ENCODE measurements at places on chromosomes 13 and 19.

GRCh38 chr19:15589760-15590451 lies 25.1 kb upstream of the CYP4F8 start:
- no peak for DNase-seq

DNA sequence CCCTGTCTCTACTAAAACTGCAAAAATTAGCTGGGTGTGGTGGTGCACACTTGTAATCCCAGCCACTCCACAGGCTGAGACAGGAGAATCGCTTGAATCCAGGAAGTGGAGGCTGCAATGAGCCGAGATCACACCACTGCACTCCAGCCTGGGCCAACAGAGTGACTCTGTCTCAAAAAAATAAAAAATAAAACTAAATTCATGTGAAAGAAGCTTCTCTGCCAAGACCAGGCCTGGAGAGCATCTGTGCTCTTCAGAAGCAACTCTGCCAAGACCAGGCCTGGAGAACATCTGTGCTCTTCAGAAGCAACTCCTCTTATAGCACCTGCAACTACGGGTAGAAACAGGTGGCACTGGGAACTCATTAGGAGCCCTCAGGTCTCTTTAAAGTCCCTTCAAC lies 37.7 kb downstream of the CRYL1 start:
- no peak for DNase-seq

DNA sequence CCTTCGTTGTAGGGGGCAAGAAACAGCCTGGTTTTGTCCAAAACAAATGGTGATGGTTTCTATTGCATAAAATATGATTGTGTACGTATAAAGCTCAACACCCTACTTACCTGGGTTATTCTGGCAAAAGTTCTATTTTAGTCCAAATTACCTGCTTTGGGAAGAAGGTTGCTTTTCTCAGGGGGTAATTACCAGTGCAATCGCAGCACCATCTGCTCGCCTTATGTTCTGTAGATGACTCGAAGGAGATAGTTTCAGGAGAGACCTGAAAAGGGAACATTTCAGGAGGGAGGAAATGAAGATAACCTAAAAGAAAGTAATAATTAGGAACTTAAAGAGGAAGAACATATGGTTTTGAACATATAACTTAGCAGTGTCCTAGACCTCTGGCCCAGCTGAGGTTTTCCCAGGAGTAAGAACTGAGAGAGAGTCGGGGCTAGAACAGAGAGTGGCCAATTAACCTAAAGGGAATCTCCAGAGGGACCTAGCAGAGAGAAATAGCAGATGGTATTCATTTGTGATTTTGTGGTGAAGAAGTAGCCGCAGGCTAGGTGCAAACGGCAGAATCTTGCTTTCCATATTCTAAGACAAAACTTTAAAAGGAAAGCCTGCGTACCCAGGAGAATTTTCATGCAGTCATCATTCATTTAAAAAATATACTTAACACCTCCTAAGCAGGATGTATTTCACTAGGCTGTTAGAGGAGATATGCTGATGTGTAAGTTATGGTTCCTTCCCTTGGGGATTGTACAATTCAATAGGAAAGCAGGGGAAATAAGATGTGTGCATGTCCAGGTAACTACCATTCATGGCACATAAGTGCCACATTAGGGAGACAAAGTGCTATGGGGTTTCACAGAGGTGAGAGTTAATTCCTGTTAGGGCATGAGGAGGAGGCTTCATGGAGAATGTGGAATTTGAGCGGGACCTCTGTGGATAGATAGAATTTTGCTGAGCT lies 113.0 kb upstream of the SLC10A2 start:
- no peak for DNase-seq

GRCh38 chr13:47480951-47481350 lies 520.1 kb downstream of the SUCLA2 start:
- no peak for DNase-seq

GRCh38 chr19:5578097-5578846 lies 10.5 kb upstream of the TINCR start:
- peak; percentile 69 for DNase-seq

DNA sequence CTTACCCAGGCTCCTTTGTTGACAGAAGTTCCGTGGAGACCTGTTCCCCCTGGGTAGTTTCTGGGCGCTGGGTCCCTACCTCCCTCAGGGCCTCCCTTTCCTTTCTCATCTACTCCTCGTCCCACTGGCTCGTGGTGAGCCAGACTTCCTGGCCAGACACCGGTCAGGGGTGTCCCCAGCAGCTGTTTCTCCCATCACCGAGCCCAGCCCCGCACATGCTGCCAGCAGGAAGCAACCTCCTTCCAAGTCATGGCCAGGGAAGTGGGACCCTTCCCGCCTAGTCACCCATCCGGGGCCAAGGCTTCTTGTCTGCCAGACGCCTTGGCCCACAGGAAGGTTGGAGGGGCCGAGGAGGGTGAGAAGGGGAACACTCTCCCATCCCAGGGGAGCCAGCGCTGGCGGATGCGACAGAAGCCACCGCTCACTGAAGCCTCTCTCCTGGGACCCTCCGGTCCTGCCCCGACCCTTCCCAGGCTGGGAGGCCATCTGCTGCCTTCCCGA lies 5.7 kb downstream of the PAK4 start:
- no peak for DNase-seq

DNA sequence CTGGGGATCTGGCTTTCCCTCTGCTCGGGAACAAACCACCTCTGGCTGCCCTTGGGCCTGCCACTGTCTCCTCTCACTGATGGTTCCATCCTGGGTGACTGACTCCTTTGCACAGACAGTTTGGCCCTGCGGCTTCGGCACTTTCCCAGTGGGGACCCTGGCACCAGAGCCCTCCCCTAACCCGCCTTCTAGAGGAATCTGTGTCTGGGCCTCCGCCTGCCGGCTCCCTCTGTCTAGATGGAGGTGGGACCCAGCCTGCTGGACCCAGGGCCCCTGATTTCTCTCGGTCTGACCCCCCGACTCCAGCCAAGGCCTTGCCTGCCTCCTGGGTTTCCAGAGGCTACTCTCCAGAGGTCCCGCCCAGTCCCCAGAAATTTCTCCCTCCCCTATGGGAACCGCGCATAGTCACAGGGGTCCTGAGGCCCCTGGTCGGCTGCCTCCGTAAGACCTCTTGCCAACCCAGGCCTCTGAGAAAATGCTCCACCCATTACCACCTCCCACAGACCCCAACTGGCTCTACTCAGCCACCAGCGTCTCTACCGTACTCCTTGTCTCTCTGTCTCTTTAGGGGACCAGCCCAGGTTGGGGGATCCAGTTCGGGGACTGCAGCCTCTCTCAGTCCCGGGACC lies 2.7 kb downstream of the CCDC106 start:
- no peak for DNase-seq

GRCh38 chr19:12767666-12768065 lies 7.7 kb downstream of the HOOK2 start:
- DNase-seq, result no peak

- DNase-seq, result no peak
These were observed 570.5 kb upstream of the ARGLU1 start for GRCh38 chr13:107138486-107138885.

DNA sequence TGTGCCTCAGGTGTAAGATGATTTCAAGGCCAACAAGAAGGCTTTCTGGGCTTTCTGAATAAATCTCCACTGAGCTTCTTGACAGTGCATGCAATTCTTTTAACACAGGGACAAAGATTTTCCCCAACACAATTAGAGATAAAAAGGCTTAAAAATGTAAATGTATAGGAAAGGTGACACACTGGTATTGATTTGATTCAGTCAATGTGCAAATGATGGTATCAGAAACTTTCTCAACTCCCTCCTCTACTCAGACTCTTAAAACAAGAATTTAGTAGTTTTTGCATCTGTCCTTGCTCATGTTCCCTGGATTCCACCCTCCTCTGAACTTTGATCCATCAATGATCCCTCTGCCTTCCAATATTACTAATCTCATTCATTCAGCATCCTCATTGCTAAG lies 111.6 kb upstream of the FNDC3A start:
- DNase-seq, result no peak

- DNase-seq, result no peak
These were observed 293.9 kb downstream of the ABCC4 start for GRCh38 chr13:95007322-95007721.

GRCh38 chr13:64305246-64305645 lies 2889.6 kb upstream of the PCDH20 start:
- no peak for DNase-seq

DNA sequence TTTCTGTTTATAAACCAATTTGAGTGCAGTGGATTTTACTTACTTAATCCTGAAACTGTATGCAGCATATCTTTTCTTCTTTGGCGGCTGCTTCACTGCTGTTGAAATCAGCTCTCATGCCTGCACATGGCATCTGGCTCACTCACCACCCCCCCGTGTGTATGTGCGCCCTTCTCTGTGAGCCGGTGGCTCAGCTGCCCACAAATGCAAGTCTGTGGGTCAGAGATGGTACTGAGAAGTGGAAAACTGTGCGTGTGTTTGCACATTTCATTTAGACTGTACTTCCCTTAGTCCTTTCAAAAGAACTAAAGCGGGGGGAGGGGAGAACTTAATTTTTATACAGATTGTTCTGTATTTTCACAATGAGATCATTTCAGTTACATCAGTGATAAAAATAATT lies 307.6 kb downstream of the SHISA2 start:
- no peak for DNase-seq

DNA sequence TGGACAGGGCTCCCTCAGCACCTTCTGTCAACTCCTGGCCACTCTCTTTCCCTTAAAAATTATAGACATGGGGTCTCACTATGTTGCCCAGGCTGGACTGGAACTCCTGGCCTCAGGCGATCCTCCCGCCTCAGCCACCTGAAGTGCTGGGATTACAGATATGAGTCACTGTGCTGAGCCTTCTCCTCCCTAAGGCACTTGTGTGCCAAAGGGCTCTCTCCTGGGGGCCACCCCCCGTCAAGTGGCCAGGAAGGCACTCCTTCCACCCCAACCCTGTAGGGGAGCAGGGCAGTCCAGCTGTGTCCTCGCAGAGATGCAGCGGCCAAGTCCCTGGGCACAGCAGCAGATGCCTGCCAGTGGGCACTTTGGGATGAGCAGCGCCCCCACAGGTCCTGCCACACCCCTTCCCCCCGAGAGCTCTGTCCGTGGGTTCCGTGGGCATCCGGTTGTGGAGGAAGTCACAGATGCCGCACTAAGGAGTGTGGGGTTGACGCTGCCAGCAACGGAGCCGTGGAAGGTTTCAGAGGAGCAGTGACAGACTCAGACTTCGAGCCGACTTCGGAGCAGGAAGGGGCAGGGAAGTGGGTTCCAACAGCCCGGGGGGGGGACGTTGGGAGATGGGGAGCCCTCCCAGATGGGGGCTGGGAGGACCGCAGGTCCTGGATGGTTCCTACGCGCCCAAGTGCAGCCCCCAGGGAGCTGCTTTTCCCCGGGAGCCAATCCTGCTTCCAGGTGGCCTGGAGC lies 3.3 kb upstream of the UQCR11 start:
- peak; percentile 51 for DNase-seq

- no peak for DNase-seq
These were observed 222.4 kb downstream of the UQCRFS1 start for GRCh38 chr19:28990522-28990921.

DNA sequence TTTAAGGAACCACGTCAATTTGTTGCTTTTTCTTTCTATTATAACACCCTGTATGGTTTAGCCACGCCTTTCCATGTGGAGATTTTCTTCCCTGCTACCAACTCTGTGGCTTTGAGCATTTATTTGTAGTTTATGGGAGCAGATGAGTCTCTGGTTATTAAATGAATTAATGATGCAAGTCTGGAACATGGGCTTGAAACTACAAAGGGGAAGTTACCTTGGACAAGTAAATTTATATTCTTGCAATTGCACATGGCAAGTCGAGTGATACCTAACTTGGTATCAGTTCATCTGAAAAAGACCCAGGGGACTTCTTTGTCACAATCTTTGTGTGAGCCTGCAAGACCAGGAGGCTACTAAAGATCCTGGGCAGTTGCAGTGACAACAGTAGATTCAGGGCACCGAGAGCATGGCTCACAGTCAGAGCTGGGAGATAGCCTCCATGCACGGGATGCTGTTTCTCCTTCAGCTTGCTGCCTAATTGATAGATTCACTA lies 24.4 kb downstream of the B3GLCT start:
- no peak for DNase-seq

GRCh38 chr13:25064396-25064795 lies 31.5 kb upstream of the PABPC3 start:
- no peak for DNase-seq

DNA sequence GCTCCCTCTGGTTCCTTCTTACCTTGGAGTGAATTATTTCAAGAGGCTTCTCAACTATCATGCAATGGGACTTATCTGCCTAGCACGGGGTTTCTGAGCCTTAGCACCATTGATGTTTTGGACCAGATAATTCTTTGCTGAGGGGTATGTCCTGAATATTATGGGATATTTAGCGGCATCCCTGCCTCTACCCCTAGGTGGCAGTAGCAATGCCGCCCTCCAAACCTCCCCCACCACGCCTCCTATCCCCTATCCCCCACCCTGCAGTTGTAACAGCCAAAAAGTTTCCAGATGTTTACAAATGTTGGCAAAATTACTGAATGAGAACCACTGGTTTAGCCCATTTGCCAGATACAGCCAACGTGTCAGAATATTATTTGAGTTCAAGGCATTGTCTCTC lies 125.5 kb downstream of the POSTN start:
- DNase-seq, result no peak

- DNase-seq, result no peak
These were observed 42.5 kb upstream of the SCEL start for GRCh38 chr13:77492982-77493381.

Data from CD4-positive, alpha-beta T cell treated with Interleukin-12 subunit alpha and Interleukin-12 subunit beta, for 1 hour (primary cell).